Activated T-helper 17 cell treated with anti-CD3 and anti-CD28 coated beads, Interleukin-2, amount 50 U/mL, for 72 hours (primary cell): ENCODE measurements at places on chromosomes 5 and 9.

- no peak for ATAC-seq
Observed at GRCh38 chr5:167152561-167152960, 1138.9 kb upstream of the WWC1 start.

DNA sequence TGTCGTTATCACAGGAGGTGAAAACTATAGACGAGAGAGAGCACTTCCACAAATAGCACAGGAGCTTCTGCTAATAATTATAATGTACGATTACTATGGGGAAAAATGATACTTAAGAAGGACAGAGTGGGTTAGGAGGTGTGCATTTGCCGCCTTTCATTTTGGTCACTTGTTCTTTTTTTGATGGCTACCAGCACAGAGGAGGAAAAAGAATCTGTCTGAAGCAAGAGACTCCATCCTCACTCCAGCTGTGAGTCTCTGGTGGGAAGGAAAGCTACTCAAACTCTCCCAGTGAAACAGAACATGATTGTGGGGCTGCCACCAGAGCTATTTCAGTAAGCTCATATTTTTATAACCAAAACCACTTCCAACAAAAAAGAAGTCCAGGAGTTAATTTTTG, 270.4 kb upstream of the TMEM161B start:
- no peak for ATAC-seq

- ATAC-seq, result no peak
Observed at GRCh38 chr5:82802954-82803353, 274.2 kb downstream of the TMEM167A start.

DNA sequence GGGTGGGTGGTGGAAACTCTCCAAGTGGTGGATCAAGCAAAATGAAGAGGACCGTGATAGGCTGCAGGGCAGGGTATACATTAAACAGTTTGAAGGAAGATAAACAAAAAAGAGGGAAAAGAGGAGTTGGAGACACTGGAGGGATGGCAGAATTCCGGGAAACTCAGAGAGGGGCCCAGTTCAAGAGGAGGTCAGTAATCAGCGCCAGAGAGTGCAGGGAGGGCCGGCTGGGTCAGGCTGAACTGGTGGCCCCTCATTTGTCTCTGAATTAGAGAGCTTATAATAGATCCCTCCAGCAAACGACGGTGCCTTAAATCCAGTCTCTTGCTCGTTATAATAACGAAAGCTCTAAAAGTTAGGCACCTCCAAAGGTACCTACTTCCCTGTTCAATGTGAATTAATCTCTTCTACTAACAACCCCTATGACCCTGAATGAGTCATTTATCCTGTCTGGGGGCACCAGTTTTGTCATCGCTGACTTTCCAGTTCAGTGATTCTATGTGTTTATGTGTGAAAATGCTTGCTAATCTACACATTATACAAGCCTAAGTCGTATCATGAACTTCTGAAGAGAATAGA, 2.4 kb upstream of the ZSWIM6 start:
- ATAC-seq, result no peak

DNA sequence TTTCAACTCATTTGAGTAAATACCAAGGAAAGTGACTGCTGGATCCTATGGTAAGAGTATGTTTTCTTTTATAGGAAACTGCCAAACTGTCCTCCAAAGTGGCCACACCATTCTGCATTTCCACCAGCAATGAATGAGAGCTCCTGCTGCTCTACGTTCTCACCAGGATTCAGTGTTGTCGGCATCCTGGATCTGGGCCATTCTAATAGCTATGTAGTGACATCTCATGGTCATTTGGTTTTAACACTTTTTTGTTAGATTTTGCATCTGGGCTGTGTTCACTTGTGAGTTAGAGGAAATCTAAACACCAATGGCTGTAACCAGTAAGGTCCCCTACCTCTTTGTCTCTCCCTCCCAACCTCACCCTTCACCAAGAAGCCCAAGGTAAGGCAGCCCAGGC, 115.9 kb downstream of the ATPSCKMT start:
- ATAC-seq, result no peak

- ATAC-seq, result no peak
Observed at GRCh38 chr5:127826011-127826410, 122.8 kb downstream of the CCDC192 start.

DNA sequence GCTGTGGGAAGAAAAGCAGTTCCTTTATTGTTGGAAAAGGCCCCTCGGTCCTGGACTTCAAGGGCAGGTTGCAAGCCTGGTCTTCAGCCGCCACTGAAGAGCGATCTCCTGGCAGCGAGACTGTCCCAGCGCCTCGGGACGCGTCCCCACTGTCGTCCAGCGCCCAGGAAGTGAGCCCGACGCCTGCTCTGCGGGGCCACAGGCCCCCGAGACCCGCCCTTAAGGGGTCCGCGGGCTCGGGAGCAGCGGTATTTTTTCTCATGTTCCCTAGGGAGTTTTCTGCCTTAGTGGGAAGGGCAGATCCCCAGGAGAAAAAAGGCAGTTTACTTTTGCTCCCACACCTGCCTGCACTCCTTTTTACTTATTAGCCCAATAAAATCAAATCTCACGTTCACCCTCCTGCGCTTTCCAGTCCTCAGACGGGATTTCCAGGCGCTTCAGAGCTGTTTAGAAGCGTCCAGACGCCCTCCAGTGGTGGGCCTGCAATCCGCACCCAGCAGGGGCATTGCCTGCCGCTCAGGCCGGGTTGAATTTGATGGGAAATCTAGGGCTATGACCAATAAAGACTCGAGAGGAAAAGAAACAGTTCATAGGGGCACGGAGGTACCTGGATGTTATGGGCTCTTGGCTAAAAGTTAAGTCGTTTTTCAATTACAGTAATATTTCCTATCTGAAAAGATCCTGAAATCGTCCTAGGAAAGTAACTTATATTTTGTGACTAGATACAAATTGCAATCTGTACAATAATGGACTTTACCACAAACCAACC, 2.8 kb upstream of the EFNA5 start:
- peak; percentile 81 for ATAC-seq

GRCh38 chr9:134526584-134527477, 114.8 kb upstream of the COL5A1 start:
- ATAC-seq, result no peak

GRCh38 chr9:71806901-71807307, 38.6 kb upstream of the CEMIP2 start:
- ATAC-seq, result peak; percentile 94

- no peak for ATAC-seq
Observed at GRCh38 chr9:126233913-126234525, 92.6 kb upstream of the MVB12B start.

DNA sequence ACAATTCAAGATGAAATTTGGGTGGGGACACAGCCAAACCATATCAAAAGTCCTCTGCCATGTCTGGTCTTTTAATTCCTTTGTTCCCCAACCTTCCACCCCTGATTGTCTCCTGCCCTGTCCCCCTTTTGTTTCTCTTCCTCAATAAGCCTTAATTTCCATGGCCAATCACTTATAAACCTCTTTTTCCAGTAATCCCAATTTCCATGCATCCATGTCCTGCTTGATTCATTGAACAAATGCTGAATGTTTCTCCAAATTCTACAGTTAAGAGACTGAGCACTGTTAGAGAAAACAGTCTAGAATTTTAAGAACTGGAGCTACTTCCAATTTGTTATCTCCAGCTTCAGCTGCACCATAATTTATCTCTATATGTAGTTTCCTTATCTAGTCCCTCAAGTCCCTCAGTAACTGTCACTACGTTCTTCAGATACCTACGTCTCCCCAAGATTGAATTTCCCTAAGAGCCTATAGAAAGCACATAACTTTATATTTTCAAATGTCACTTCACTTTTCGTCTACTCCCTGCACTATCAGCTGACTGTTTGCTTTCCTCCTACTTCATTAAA, 34.2 kb downstream of the TARS1 start:
- no peak for ATAC-seq

DNA sequence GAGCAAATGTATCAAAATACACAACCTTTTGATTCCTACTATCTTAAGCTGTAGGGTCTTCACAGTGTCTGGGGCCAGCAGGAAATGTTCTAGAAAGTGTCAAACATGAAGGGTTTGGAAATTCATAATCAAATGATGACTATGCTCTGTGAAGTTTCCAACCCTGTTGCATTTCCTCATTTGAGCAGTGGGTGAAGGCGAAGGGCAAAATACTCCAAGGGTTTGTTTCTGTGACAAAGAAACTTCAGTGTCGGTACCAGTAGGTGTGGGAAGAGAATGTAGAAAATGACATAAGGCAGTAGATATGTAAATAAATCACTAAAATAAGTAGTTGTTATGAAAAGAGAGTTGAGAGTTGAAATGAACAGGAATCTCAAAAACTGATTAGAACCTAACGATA, 576 bp downstream of the ALDOB start:
- ATAC-seq, result no peak

DNA sequence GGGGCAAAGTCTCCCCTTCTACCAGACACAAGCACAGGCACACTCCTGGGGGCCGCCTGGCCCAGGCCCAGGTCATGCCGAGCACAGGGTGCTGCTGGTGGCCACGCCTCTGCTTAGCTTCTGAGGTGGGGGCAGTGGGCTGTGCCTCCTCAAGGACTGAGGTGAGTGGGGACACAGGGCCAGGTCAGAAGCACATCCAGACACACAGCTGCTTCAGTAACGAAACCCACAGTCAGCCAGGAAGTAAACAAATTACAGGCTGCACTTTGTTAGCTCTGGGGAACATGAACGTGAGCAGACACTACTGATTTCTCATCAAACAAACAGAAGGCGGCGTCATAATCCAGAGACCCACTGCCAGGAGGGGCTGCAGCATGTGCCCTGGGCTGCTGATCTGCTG, 192.4 kb downstream of the HSPA4 start:
- peak; percentile 13 for ATAC-seq

DNA sequence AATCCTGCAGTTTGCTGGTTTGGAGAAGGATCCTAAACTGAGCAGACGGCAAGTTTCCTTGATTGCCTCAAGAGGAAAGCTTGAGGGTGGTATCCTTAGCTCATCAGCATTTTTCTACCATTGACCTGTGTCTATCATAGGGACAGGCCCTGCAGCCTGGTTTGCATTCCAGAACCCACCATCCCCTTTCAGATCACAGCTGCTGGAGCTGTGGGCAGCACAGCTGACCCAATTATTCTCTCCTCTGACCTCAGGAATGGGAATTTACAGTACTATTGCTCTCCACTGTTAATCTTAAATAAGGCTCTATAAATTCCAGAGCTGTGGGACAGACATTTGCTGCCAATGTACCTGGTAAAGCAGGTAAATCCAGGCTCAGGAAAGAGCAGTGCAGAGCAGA, 163.0 kb downstream of the SPOCK1 start:
- ATAC-seq, result no peak

DNA sequence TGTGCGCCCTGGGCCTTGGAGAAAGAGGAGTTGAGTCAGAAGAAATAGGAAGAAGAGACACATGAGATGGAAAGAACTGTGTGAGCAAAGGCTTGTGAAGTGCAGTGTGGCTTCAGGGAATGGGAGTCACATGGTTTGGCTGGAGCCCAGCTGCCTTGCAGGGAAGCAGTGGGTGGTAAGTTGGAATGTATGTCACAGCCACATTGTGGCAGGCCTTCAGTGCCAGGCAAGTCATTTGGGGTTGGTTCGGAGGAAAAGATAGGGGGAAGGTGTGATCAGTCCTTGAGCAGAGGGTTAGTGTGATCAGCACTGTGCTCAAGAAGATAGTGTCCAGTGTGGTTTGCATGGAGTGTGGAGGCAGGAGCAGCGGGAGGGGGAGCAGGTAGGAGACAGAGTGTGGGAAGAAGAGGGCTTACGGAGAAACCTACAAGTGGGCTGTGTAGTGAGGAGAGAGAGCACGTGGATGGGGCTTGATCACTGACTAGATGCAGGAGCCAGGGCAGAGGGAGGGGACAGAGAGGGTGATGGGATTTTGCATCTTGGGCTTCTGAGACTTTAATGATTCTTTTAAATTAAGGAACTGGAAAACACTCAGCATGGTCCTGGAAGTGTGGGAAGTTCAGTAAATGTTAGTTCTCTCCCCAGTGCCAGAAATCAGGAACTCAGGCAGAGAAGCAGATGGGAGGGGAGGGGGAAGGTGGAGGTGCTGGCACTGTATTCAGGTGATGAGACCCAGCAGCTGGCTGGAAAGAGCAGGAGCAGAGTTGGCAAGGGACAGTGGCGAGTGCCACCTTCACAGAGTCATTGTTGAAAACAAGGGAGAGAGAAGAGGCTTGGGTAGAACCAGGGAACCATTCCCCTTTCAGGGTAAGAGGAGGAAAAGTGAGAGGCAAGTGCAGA, 46.6 kb downstream of the ARHGAP26 start:
- ATAC-seq, result peak; percentile 57

- ATAC-seq, result no peak
Observed at GRCh38 chr9:134606951-134607731, 34.5 kb upstream of the COL5A1 start.

DNA sequence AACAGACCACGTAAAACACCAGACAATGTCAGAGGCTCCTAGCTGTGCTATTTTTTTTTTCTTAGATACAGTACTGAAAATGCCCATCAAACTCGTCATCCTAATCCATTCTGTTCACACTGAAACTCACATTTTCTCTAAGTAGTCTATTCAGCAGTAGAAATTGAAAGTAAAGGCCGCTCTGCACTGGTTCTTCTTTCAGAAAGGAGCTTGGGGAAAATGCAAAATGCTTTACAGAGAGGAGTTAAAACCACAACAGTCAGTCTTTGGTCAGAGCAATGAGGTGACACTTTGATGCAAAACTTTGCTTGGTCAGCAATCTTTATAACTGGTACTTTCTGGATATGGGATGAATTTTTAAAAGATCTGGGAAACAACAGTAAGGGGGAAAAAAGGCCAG, 43.8 kb upstream of the SUSD1 start:
- ATAC-seq, result peak; percentile 97

DNA sequence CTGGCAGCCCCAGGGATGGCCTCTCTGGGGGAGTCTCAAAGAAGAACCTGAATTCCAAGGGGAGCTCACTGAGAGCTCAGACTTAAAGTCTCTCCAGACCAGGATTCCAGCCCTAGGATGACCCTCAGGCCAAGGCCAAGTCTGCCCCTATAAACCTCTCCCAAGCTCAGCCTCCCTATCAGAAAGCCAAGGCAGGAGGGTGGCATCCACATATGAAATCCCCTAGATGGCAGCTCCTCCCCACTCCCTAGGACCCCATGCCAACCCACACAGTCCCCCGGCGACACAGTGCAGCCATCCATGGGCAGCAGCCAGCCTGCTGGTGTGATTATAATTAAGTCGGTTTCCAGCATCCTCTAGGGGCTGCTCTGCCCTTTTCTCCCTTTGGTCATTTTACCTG, 269.9 kb downstream of the CDK5RAP2 start:
- ATAC-seq, result no peak

DNA sequence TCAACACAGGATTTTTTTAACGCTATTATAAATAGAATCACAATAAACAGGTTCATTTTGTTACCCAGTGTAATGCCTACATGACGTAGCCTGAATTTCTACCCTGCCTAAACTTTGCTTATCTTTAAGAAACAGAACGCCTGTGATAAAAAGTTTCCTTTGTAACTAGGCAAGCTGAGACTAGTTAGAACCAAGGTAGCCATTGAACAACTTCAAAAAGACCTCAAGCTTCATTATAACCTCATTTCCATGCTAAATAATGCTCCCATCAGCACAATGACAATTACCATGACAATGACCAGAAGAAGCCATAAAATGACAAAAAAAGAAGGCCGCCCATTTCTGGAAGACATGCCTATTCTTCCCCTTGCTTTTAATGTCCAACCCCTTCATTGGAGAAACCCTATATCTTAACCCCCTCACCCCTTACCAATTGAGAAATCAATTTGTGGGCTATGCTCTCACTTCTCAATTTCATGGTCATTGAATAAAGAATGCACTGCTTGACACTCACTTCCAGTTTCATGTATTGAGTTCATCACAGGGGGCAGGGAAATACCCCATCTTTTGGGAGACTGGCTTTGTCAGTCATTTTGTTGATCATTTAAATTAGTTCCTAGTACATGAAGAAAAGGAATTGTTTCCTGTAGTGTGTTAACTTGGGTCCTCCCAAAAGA, 276.8 kb downstream of the MCTP1 start:
- ATAC-seq, result no peak

GRCh38 chr9:2655411-2655901, 33.9 kb downstream of the VLDLR start:
- peak; percentile 94 for ATAC-seq
